Placental pericyte (primary cell): ENCODE measurements at places on chromosomes 2 and 18. TPM values are rescaled to one million over a fixed set of nuclear protein-coding genes. Genes with fewer than 3 reads are reported as not detected.

GALNT5 gene
- 0.22 and 5.4 TPM in 2 replicates for total RNA-seq

EVX2 gene
- total RNA-seq, result not detected in 2 replicates

CLEC4F gene
- not detected in 2 replicates for total RNA-seq

GKN1 gene
- 0.22 TPM in 1 of 2 replicates, not detected in the other for total RNA-seq

GLB1L gene
- 15.2 and 23.4 TPM in 2 replicates for total RNA-seq

ZNF512 gene
- total RNA-seq, result 23.2 and 27.8 TPM in 2 replicates

DSG1 gene
- total RNA-seq, result not detected in 2 replicates

PRKCE gene
- 21.9 and 35.0 TPM in 2 replicates for total RNA-seq

AGXT gene
- not detected in 2 replicates for total RNA-seq

CD8B2 gene
- total RNA-seq, result not detected in 2 replicates

AMER3 gene
- total RNA-seq, result not detected in 2 replicates

MOGAT1 gene
- not detected in 2 replicates for total RNA-seq

CGREF1 gene
- 0.88 TPM in 1 of 2 replicates, not detected in the other for total RNA-seq

NIF3L1 gene
- total RNA-seq, result 18.8 and 57.7 TPM in 2 replicates

GPR45 gene
- 0.22 TPM in 1 of 2 replicates, not detected in the other for total RNA-seq

DSG3 gene
- under 0.01 TPM in 2 replicates for total RNA-seq

RBM43 gene
- 3.0 and 3.7 TPM in 2 replicates for total RNA-seq

FOXI3 gene
- total RNA-seq, result not detected in 2 replicates

NEURL3 gene
- not detected in 2 replicates for total RNA-seq

RAB6C gene
- not detected in 2 replicates for total RNA-seq

SERPINB11 gene
- total RNA-seq, result not detected in 2 replicates

STPG4 gene
- 0.66 and 1.6 TPM in 2 replicates for total RNA-seq

HOXD9 gene
- 1.7 TPM in 1 of 2 replicates, not detected in the other for total RNA-seq

KIF3C gene
- total RNA-seq, result 10.5 and 17.5 TPM in 2 replicates

KLHL30 gene
- 0.43 and 1.1 TPM in 2 replicates for total RNA-seq

VSNL1 gene
- 0.22 and 1.9 TPM in 2 replicates for total RNA-seq

NAPG gene
- 39.6 and 66.7 TPM in 2 replicates for total RNA-seq

MC4R gene
- total RNA-seq, result not detected in 2 replicates

ZNF804A gene
- total RNA-seq, result 0.22 and 5.2 TPM in 2 replicates

ABHD1 gene
- not detected in 2 replicates for total RNA-seq
